NCI-H69 (cell line): ENCODE measurements at places on chromosomes 3 and 15.

GRCh38 chr15:65211482-65211982 is 259 bp upstream of the CILP start:
- peak; percentile 84 for DNase-seq

DNA sequence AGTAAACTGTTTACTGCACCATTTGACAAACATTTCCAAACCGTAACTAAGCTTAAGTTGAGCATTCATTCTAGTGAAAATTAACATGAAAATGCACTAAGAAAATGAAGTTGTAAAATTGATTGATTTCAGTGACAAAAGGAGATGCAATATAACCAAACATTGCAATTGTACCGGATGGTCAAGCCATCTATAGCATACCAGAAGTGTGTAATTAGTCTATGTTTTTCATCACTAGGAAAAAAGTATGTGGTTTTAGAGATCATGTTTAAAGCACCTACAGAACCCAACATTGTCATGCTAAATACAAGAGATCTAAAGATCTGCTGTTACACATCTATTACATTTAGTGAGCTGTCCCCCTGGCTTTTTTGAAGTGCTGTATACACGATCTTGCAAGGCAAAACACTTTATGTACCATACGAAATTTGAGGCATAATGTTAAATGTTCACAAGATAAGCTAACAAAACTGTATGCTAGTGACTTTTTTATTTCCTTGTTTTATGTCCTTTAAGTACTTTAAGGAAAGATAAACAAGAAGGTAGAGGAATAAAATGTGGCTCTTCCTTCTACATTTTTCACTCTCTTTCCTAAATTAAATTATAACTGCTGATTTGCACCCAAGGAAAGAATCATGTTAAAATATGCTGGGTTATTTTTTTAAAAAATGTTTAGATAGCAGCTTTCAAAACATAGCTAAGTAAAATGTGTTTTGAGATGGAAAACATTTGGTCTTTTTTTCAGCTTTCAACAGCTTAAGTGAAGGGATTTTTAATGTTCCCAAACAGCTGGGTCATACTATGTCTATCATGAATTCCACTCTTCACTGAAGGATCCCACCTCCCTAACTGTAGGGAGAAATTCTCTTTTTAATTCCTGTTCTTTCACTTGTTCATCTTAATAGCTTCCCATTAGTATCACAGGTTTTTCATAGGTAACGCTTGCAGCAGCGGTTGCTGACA is 498.0 kb downstream of the MECOM start:
- no peak for DNase-seq

GRCh38 chr3:10952525-10952924 is 40.0 kb upstream of the SLC6A1 start:
- DNase-seq = peak; percentile 19

DNA sequence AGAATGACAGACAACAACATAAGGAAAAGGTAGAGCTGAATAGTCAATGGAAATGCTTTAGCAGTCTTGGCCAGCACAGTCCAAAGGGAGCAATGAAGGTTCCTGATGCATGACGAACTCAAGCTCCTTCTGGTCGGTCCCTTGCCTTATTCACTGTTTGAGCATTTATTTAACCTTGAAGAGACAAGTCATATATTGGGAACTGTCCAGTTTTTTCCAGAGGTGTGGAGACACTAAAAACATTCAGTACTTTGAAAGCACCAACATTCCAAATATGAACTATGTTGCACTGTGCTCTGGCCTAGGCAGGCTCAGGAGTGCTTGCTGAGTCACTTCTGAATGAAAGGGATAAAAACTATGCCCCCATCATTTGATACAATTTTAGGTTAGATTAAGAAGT is 384.8 kb downstream of the MECOM start:
- DNase-seq = no peak

DNA sequence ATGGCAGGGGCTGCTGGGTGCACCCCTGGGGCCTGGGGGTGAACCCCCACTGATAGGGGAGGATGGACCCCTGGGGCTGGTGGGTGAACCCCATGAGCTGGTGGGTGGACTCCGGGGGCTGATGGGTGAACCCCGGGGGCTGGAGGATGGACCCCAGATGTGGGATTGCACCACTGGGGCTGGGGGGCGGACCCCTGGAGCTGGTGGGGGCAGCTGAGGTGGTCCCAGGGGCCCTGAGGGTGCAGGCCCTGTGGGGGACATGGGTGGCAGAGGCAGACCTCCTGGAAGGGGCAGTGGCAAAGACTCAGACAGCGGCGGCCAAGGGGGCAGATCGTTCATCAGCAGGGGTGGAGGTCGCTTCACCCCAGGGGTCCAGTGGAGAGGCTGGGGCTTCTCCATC is 17.4 kb upstream of the TXNRD3 start:
- no peak for DNase-seq
